ENCODE measurements at places on chromosomes 7 and 10.
A peak's percentile ranks its signal among the peaks of the same experiment; 100 is the strongest.

DNA sequence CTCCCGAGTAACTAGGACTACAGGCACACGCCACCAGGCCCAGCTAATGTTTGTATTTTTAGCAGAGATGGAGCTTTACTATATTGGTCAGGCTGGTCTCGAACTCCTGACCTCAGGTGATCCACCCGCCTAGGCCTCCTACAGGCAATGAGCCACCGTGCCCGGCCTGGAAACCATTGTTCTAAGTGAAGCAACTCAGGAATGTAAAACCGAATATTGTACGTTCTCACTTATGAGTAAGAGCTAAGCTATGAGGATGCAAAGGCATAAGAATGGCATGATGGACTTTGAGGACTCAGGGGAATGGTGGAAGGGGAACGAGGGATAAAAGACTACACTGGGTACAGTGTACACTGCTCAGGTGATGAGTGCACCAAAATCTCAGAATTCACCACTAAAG lies 235.1 kb upstream of the AUTS2 start:
- peak; percentile 71 for DNase-seq

DNA sequence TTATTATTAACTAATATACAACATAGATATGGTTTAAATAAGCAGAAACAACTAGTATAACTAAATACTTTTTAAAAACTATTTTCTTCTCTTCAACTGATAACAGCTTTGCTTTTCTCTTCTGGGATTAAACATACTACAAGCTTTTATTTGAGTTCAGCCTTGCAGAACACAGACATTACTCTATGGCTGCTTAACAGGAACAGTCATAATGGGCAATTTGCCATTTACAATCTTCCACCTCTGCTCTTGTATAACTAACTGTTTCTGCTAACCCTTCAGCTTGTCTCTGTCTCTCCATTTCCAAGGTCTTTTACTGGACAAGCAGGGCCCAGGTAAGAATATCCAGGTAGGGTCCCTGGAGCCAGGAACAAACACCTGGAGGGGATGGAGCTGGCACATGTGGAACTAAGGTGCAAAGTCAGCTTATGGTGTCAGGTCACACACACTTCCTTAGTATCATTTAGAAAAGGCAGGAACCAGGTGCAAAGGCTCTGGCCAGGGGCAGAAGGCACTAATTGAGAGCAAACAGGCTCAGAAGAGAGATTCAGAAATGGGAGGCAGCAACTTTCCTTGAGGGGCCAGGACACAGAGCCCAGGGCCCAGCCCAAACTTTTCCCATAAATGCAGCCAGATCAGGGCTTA lies 93.1 kb downstream of the STRA8 start:
- DNase-seq = no peak

DNA sequence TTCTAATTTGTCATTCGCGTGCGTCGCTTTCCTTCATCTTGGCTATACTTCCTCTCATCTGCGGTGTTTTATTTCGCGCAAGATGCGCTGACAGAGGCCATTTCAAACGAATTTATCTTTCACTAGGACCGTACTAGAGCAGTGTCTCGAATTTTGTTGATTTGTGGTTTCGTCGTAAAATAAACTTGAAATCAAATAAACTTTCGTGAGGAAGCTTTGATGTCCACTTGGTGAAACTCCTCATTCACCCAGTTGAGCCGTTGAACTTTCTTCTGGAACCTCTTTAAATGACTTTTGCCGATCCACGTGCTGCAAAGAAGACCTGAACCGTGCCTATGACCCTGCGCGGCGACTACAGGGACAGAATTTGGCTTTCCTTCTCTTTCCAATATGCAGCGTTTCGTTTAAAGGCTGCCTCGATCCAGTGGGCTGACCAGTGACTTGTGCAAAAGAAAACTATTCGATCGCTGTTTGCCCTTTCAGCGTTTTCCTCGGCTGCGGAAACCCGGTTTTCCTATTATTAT lies 163.9 kb upstream of the PPP1R3A start:
- no peak for DNase-seq

- no peak for DNase-seq
Observed at GRCh38 chr10:72087969-72088888, at the start of gene SPOCK2. Gene SPOCK2 (minus strand): TSS chr10:72088551. CDS start chr10:72088328, 223 bp downstream.

DNA sequence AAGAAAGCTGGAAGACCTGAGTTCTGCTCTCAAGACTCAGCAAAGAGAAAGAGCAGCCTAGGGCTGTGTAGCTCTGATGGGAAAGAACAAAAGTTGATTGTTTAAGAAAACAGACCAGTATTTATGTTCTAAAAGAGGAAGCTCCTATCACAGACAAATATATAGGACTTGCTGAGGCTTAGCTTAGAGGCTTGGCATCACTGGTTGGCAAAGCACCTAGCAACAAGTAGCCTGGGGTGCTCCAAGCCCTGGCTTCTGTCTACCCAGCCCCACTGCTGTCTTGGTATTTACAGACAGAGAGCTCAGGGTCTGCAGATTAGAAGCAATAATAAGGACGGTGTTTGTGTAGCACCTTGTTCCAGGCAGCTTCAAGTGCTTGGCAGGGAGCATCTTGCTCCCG lies 36.9 kb upstream of the CCDC3 start:
- no peak for DNase-seq

DNA sequence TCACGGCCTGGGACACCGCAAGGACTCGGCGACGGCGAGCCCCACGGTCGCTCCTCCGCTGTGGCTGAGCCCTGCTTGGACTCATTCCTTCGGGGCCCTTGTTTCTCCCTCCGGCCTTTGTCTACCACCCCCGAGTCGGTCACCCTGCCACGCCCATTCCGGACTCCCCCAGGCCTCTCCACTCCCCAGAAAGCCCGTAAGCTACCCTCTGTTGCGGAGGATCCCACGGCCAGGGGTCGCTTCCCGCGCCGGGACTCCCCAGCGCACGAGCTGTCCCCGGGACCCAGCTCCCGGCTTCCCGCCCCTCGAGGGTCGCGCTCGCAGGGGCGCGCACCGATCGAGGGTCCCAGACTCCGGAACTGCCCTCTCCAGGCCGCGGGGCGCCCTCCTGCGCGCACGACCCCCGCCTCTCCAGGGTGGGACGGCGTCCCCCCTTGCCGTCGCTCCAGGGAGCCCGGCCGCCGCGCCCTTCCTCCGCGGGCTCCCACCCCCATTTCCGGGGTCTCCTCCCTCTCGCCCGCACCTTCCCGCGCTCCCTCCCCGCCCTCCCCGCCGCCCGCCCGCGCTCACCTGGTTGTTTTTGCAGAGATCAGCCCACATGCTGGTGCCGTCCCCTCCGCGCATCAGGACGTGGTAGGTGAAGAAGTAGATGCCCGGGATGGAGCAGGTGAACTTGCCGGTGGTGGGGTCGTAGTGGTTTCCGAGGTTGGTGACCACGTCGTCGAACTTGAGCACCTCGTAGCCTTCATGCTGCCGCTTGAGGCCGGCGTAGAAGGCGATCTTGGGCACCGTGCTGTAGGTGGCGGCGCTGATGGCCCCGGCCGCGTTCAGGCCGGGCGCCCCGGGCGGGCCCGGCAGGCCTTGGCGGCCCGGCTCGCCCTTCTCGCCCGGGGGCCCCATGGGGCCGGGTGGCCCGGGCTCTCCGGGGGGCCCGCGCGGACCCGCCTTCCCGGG lies 1.5 kb downstream of the C1QL3 start:
- DNase-seq = no peak

DNA sequence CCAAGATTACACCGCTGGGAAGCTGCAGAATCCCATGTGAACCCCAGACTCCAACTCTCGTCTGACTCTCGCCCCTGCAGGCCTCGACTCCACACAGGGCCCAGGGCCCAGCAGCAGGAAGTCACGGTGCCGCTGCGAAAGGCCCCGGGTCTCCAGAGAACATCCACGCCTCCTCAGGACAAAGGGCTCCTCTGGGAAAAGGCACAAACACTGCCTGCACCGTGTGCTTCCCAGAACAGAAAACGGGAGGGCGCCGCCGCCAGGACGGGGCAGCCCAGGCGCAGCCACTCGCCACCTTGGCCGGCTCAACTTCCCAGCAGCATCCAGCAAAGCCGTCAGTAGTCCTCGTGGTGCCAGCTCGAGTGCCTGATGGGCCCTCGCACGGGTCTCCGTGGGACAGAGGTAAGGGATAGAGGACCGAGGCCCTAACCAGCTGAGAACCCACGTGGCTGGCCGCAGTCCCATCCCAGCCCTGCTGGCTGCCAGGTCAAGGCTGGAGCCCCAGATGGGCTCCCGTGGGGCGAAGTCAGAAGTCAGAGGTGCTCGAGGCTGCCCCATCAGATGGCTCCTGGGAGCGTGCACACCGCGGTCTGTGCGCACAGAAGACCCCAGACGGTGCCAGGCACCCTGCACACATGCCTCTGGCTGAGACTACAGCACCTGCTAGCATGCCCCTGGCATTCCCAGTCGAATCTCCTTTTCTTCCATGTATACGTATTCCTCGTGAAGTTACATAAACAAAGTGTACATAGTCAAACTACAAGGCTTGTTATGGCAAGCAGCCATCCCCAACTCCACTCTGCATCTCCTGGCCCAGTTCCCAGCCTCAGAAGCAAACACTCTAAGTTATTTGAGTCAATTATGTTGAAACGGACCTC lies 60.2 kb downstream of the MAD1L1 start:
- peak; percentile 95 for DNase-seq

DNA sequence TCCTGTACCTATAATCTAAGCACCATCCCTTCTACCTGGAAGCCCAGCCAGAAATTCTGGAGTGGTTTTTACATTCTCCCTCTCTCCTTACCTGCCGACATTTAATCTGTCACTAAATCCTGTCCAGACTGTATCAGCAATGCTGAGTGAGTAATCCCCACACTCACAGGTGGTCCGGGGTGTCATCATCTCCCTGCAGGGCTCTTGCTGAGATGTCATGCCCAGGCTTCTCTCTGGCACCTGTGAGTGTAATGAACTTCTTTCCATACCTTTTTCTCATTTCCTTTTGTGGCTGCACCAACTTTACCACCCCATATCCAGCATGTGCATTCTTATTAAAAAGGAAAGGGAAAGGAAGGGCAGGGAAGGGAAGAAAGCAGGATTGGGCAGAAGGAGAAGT lies 355.2 kb downstream of the CCSER2 start:
- no peak for DNase-seq

GRCh38 chr7:81882086-81882485 lies 112.2 kb upstream of the HGF start:
- no peak for DNase-seq

DNA sequence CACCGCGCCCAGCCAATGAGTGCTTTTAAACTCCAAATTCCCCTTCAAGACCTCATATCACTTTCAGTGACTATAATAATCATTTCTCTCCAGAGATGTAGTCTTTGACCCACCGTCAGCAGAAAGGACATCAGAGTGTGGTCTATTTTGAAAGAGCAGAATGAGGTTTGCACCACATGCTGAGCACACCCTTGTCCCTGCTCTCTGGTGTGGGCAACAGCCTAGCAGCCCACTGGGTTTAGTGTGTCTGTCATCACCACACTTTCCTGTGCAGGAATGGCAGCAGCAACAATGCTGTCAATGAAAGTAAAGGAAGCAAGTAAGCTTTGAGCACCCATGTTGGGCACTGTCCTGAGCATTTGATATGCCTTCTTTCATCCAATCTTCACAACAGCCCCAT lies 122.4 kb downstream of the PLXNA4 start:
- DNase-seq = no peak

- DNase-seq = no peak
Observed at GRCh38 chr7:5367661-5368060, 56.0 kb downstream of the TNRC18 start.

- no peak for DNase-seq
Observed at GRCh38 chr10:60304829-60305379, 84.8 kb downstream of the ANK3 start.

DNA sequence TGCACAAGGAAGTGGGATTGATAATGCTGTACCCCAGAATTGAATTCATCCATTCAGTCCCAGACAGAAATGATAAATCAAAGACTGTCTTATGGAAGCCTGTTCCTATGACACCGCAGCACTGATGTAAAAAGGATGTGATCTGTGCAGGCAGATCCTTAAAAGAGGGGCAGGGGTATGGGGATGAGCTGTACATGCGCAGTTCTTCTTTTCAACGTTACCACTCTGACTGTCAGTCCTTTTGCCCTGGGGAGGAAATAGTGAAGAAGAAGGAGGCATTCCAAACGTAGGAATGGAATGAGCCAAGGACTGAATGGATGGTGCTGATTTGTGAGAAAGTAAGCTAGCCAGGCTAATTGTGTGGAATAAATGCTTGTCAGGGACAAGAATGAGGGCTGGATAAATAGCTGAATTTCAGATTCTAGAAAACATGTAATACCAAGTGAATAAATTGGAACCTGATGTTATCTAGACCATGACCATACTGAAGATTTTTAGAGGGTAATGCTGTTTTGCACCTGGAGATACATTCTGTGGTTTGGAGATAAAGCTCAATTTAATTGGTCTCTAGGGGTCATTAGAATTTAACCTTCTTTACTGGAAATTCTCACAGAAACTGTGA lies 509.3 kb downstream of the SORCS3 start:
- DNase-seq = peak; percentile 36

- peak; percentile 69 for DNase-seq
Observed at GRCh38 chr10:80664071-80664680, 126.5 kb downstream of the SH2D4B start.

DNA sequence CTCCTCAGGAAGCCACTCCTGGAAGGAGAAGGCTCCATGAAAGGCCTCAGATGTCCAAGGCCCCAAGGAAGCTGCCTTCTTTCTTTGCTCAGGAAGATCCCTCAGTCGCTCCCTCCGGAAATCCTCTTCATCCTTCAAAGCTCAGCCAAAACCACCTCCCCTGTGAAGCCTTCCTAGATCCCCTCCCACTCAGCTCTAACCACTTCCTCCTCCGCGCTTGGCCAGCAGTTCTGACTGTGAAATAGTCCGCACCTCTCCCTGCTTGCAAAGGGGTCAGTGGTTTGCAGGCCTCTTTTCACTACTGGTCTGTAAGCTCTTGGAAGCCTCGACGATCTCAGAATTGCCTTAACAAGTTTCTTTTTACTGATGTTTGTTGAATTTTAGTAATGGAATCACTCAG lies 23.9 kb downstream of the PYROXD2 start:
- no peak for DNase-seq

- no peak for DNase-seq
Observed at GRCh38 chr7:139560678-139561077, 37.2 kb downstream of the CLEC2L start.

DNA sequence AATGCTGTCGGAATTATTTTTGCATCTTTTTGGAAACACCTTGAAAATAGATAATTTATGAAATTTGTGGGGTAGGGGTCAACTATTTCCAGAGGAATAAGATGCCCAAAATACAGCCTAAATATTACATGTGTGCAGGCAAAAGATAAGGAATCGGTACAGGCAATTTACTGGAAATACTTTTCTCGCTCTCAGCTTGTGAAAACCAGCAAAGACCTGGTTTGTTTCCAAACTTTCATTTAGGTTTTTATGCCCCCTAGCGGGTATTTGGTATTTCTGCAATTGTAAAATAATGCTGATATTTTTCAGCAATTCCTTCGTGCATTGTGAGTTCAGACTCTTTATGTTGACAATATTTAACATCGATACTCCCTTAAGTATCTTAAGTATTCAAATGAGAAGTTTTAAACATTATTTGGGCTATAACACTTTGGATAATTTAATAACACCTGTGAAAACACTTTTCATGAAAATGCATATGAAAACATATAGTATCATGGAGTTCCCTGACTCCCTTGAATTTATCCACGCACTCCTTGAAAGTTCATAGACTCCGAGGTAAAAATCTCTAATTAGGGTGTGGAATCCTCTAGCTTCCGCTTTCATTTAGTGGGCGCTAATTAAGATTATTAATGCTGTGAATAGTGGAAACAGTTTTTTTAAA lies 132.4 kb downstream of the TSPAN12 start:
- peak; percentile 44 for DNase-seq

- no peak for DNase-seq
Observed at GRCh38 chr10:75602341-75602740, 170.9 kb downstream of the LRMDA start.

GRCh38 chr10:101569323-101569621 lies 18.8 kb downstream of the POLL start:
- DNase-seq = no peak

Measured in fibroblast of skin of right biceps (primary cell).